Left renal pelvis (tissue), 4 donors: ENCODE measurements at places on chromosomes 3 and 15. TPM values are rescaled to one million over a fixed set of nuclear protein-coding genes. Genes with fewer than 3 reads are reported as not detected.

- DNase-seq, result no peak
Measured at GRCh38 chr3:196611761-196612483, 27.6 kb upstream of the NRROS start.

GRCh38 chr15:86077070-86077469, 2.6 kb upstream of the AGBL1 start:
- DNase-seq, result no peak

Gene CFAP44
- 22.8 TPM for polyA plus RNA-seq

GRCh38 chr15:68679161-68679560, 100.4 kb downstream of the CORO2B start:
- no peak for DNase-seq

DNA sequence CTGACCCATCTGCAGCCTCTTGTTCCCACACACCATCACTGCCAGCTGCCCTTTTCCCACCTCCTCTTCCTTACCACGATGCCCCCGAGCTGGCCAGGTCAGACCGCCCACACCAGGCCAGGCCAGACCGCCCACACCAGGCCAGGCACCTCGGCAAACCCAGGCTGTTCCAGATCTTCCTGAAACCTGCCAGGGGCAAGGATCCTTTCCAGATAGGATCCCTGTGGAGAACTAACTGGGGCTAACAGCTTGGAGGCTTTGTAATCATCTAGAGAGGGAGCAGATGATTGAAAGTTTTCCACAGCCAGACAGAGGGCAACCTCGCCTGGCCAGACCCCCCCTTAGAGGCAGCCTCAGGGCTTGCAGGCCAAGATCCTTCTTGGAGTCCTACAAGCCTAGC, 287.3 kb upstream of the TLE3 start:
- DNase-seq, result no peak

Gene P3H2
- polyA plus RNA-seq, result 104 TPM

Gene NMNAT3
- 7.0 TPM for polyA plus RNA-seq

DNA sequence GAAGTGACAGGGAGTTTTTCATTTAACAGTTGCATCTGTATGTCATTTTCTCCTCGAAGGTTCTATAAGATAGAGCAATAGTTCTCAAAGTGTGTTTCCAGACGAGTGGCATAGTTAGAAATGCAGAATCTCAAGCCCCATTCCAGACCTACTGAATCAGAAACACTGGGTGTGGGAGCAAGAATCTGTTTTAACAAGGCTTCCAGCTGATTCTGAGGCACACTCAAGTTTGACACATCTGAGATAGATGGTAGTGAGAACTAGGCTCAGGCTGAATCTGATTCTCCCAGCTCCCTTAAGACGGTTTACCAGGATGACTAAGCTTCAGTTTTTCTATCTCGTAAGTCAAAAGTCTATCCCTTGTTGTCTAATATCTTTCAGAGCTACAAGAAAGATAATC, 159.8 kb upstream of the NUDT16 start:
- DNase-seq, result no peak

DNA sequence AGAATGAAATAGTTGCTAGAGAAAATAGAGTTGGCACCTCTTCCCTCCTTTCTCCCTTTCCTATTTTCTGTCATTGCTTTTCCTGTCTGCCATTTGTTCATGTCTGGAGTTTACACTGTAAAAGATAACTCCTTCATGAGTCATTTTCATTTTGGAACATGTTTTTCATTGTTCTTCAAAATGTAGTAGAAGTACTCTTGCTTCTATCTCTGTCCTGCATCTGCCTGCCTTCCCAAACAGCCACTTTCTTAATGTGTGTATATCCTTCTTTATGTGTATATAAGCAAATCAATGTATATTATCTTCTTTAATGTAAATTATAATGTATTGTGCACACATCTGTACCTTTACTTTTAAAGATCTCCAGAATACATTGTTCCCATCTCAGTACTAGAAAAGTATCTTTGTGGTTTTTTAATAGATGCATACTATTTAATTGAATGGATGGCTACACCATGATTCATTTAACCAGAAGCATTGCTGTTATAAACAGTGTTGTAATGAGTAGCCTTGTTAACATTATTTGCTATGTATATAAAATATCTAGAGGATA, 41.1 kb downstream of the TSC22D2 start:
- no peak for DNase-seq

DNA sequence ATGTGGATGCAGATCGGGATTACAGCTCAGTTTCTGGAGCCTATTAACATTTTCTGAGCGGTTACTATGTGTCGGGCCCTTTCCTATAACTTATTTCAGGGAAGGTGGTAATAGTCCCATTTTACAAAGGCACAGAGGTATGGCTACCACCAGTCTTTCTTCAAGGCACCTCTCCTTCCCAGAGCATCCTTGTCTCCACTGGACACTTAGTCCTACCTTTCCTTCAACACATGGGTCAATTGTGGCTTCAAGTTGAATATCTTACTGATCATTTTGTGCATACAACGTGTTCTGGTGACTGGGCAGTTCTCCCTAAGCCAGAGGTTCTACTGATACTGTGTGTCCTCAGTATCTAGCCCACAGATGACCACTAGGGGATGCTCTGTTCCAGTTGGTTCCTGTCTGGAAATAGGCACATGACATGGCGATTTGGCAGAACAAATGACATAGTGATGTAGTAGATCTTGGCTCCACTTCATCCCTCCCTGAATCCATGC, 60.7 kb upstream of the CMTM8 start:
- no peak for DNase-seq

- DNase-seq, result no peak
Measured at GRCh38 chr3:59878038-59878427, 828.2 kb upstream of the CFAP20DC start.

DNA sequence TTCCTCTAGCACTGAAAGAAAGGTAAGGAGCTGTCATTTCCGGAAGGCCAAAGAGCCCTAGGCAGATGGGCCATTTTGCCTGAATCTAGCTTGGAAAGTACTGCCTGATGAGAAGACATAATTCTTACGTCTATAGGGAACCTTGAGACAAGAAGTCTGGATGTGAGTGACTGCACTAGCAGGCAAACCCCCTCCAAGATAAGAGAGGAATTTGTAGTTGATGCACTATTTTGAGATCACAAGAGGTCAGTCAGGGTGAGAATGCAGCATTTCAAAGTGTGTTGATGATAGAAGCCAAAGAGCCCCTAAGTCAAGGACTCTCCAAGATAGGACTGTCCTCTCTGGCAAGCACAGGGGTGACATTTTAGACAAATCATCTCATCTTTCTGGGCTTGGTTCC, 99.2 kb downstream of the HES1 start:
- DNase-seq, result no peak

DNA sequence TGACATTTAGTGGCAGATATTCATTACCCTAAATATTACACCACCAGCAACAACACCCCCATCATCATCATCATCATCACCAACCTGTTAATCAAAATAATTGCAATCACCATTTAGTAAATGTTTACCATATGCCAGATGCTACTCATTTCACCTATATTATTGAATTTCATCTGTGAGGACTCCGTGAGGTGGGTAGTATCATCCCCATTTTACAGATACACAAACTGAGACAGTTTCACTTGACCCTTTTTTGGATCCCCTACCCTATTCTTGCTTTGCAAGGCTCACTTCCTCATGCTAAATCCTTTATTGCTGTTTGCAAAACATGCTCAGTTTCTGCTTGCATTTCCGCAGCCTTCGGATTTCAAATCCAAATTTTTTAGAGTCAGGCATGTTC, 18.3 kb upstream of the DET1 start:
- no peak for DNase-seq

Gene GPR176
- polyA plus RNA-seq, result 14.5 TPM

GRCh38 chr15:90364251-90364650, 12.2 kb downstream of the ZNF774 start:
- no peak for DNase-seq

GRCh38 chr3:38297537-38297936, 15.4 kb downstream of the SLC22A14 start:
- no peak for DNase-seq

Gene TM4SF4
- 2.5 TPM for polyA plus RNA-seq

Gene NANOGP8
- polyA plus RNA-seq, result not detected

DNA sequence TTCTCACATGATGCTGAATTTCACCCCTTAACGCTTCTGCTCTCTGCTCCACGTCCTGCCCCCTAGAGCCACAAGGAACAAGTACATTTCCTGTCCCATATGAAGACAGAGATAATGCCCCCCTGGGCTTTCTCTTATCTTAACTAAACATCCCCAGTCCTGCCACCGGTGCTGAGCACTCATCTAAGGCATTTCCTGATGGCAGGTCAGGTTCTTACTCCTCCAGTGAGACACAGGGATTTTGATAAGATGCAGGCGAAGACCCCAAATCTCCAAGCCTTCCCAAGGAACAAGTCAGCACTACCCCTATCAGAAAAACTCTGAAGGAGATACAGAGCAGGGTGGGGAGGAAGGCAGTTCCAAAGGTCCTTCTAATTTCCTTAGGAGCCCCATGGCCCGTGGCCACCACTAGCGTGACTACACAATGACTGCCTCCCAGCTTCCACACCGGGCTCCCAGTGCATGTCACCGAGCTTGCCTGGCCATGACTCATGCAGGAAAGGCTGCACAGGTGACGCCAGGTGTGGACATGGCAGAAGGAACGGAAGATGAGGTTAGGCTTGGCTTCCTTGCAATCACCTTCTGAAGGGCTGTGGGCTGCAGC, 152.9 kb downstream of the XXYLT1 start:
- DNase-seq, result no peak

- DNase-seq, result no peak
Measured at GRCh38 chr3:28042707-28043106, 198.7 kb upstream of the CMC1 start.

Gene NOX5
- polyA plus RNA-seq, result 0.64 TPM

DNA sequence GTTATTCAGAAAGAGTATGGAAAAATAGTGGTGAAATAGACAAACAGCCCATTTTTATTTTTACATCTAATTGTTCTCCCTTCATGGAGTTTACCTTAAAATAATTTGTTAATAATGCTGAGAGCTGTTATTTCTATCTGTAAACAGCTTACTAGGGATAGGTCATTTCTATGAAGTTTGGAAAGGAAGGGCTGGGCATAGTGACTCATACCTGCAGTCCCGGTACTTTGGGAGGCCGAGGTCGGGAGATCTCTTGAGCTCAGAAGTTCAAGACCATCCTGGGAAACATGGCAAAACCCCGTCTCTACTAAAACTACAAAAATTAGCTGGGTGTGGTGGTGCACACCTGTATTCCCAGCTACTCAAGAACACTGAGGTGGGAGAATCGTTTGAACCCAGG, 624.3 kb upstream of the LMCD1 start:
- no peak for DNase-seq

DNA sequence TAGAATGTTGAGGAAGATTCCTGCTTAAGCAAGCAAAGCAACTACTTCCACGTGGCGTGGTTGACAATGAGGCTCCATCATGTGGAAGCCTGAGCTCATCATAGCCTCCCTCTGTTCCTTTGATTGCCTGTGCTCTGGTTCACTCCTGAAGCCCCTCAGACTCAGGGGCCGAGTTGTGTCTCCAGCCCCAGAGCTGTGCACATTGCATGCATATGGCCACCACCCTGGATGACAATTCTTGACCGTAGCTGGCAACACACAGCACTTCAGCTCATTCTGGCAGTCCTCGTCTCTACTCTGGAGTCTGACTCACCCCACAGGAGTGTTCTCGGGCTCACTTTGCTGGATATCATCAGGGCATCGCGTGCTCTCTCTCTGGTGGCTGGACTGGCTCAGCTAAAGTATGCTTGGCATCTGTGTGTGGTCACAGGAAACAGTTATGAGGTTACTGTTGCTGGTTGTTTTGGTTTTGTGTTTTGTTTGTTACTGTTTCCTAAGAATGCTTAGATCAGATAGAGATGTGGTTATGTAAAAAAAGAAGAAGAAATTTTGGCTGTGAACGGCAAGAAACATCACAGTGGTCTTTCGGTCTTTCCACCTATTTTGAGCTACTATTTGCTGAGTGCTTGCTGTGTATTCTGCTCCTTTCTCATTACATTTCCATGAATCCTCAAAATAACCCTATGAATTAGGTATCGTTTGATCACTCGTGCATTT, 41.6 kb upstream of the MRPS22 start:
- DNase-seq, result no peak

DNA sequence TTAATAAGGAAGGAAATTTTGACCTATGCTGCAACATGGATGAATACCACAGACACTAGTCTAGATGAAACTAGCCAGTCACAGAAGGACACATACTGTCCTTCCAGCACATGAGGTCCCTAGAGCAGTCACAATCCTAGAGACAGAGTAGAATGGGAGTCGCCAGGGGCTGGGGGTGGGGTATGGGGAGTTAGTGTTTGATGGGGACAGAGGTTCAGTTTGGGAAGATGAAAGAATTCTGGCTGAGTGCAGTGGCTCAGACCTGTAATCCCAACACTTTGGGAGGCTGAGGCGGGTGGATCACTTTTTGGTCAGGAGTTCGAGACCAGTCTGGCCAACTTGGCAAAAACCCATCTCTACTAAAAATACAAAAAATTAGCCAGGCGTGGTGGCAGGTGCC, 99.2 kb downstream of the TPRA1 start:
- DNase-seq, result no peak

Gene P2RY13
- polyA plus RNA-seq, result 2.7 TPM

Gene GOLGA8G
- 0.06 TPM for polyA plus RNA-seq

DNA sequence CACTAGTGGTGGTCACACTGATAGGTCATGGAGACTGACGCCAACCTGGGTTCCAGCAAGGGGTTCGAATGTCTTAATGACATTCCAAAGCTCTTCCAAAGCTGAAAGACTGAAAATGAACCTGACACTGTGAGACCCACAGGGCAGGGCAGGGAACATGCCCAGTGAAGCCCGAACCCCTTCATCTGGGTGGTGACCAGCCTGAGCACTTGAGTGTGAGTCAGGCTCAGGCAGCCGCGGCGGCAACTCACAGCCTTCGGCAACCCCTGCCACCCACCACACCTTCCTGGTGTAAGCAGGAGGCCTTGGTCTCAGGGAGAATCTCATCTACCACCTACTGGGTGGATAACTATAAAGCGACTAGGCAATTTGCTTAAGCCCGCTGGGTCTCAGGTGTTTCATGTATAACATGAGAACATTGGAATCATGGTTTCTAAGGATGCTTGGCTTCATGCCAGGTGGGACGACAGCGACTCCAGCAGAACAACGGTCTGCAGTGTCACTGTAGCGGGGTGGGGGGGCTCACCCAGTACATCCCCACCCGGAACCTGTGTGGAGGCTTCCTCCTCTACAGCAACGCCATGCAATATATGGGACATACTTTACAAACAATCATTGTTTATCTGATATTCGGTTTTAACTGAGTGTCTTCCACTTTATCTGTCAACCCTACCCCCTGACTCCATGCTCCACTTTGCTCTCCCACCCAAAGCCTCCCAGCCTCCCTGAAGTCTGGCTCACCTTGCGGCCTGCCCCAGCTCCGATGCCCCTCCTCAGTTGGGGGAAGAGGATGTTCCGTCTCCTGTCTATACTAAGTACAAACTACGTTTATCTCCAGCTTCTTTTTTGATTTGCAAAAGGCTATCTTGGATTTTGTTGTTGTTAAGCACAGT, 125.0 kb upstream of the MEF2A start:
- no peak for DNase-seq

Gene SI
- polyA plus RNA-seq, result not detected
